ENCODE measurements at places on chromosomes 4 and X.

DNA sequence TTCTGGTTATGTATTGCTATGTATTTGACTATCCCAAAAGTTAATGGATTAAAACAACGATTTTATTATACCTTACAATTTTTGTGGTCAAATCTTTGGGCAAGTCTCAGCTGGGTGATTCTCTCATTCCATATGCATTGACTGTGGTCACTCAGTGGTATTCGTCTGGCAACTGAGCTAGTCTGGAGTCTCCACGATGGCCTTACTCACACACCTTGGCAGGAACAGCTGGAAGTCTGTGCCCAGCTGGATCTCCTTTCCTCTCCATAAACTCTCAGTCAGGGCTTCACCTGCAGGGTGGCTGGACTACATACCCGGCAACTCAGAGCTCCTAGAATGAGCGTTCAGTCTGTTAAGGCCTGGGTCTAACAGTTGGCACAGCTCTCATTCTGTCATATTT, 141.1 kb upstream of the WDFY3 start:
- DNase-seq: no peak

GRCh38 chr4:115107411-115107810, 6.0 kb downstream of the NDST4 start:
- DNase-seq: no peak

- DNase-seq: peak; percentile 56
Observed at GRCh38 chr4:48653217-48654014, 126.7 kb downstream of the FRYL start.

GRCh38 chr4:153765894-153766293, 6.1 kb upstream of the RNF175 start:
- DNase-seq: no peak

- peak; percentile 17 for DNase-seq
Observed at GRCh38 chr4:168421671-168422070, 58.6 kb downstream of the DDX60L start.

- DNase-seq: no peak
Observed at GRCh38 chrX:67718926-67719325, 175.1 kb downstream of the AR start.

DNA sequence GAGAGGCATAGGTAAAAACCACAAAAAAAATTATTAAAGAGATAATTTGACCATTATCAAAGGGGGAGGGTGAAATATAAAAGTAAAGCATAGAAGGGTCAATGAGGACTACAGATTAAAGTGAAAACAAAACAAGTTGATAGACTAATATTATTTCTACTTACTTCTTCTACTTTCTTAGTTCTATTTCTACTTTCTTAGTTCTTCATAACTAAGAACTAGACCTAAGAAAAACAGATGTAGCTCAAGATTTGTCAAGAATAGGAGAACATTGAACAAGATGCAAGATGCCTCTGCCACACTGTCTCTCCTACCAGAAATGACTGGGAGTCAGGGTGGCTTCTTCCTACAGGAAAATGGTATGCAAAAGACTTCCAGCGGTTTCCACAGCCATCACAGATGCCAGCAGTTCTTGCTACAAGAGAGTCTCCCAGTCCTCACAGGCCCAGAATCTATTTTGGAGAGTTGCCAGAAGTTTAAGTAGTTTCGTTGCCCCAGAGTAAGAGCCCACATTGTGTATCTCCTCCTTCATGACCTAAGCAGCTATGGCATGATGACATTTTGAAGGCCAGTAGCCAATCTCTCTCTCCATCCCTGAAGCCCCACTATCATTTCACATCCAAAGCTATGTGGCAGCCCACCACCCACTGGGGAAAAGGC, 42.9 kb upstream of the DDX60 start:
- DNase-seq: no peak

GRCh38 chrX:4035874-4036273, 322.4 kb upstream of the PRKX start:
- DNase-seq: no peak

GRCh38 chr4:164011791-164012190, 517.3 kb downstream of the TMA16 start:
- DNase-seq: no peak

GRCh38 chr4:144176476-144176875, 36.0 kb upstream of the GYPA start:
- no peak for DNase-seq

- no peak for DNase-seq
Observed at GRCh38 chr4:145719752-145720624, 40.0 kb downstream of the C4orf51 start.

- no peak for DNase-seq
Observed at GRCh38 chr4:123217664-123218063, 178.9 kb upstream of the SPRY1 start.

- no peak for DNase-seq
Observed at GRCh38 chr4:160233141-160233540, 1130.3 kb downstream of the RAPGEF2 start.

GRCh38 chr4:6464842-6465588, 7.4 kb downstream of the PPP2R2C start:
- DNase-seq: peak; percentile 5

DNA sequence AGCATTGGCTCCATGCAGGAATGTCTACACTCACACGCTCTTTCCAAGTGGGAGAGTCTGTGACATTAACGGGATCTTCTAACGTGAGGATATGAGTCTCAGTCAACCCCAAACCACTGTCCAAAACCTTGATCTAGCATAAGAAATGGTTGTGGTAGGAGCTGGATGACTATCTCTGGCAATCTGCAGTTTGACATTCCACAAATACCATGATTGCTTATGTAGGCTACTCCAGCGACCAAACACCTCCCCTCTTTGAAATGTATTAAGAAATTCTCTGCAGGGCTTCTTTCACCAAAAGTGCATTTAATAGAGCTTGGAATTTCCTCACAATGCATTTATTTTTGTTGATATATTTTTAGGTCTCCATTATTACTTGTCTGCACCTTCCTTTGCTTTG, 14.1 kb upstream of the STX18 start:
- peak; percentile 95 for DNase-seq

DNA sequence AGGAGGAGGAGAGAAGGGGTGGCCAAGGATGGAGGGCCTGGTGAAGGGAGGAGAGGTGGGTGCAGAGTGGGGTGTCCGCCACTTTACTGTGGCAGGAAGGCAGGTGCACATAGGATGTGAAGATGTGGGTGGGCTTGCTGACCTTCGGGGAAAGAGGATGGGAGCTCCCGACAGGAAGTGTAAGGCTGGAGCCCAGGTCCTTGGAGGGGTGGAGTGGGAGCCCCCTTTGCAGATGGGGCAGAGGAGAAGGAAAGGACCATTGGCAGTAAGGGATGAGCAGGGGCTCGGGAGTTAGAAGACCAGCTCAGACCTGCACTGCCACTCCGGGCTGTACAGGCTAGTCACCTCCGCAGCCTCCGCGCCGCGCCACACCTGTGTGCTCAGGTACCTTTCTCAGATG, 89.5 kb downstream of the EVC start:
- no peak for DNase-seq

- peak; percentile 2 for DNase-seq
Observed at GRCh38 chrX:68719904-68720614, 72.6 kb downstream of the STARD8 start.

DNA sequence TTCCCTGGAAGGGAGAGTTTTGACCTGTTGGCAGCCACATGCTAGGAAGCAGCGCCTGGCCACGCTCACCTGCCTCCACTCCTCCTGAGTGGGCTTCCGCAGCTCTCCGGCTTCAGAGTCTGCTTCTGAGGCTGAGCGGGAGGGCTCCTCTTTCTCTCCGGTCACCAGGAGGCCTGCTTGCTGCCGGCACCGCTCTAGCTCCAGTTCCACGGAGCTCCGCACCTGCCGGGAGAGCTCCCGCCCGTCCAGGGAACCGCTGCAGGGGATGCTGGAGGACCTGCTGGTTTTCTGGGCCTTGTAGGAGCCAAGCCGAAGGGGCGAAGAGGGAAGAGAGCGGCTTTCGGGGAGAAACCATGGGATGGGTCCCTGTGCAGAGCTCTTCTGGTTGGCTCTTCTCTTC, 26.0 kb downstream of the PPEF2 start:
- DNase-seq: no peak

GRCh38 chr4:113398441-113399143, 349.1 kb downstream of the ANK2 start:
- no peak for DNase-seq

GRCh38 chr4:15926486-15926885, 12.1 kb downstream of the FGFBP1 start:
- DNase-seq: peak; percentile 30

DNA sequence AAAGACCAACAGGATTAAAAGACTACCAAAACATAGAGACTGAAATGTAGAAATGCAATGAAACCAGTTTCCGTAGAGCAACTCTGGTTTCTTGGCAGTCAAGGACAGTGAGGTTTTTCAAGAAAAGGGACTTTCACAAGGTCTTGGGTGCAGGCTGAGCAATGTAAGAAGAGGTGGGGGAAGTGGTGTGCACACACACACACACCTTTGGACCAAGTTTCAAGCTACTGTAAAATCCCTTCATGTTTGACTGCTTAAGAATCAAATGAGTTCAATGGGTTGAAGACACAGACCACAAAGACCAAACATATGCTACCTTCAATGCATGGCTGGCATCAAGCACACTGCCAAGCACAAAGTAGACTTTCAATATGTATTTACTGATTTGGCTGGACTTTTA, 17.8 kb upstream of the MCF2 start:
- no peak for DNase-seq

- no peak for DNase-seq
Observed at GRCh38 chr4:22003878-22004277, 55.3 kb upstream of the KCNIP4 start.

- no peak for DNase-seq
Observed at GRCh38 chr4:7387925-7388324, 46.8 kb downstream of the PSAPL1 start.

DNA sequence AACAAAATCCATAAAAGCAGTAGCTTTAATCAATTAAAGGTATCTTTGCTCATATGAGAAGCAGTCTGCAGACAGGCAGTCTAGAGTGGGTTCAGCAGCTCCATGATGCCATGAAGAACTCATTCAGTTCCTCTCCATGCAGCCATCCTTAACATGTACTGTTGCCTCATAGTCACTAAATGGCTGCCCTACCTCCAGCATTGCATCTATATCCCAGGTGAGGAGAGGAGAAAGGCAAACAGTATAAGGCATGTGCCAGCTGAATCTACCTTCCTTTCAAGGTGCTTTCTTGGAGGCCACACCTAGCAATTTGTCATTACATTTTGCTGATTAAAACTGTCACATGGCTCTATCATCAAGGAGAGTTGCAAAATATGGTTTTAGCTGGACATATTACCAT, 13.2 kb downstream of the CFAP99 start:
- DNase-seq: no peak

- DNase-seq: no peak
Observed at GRCh38 chrX:50680990-50681389, 133.0 kb downstream of the SHROOM4 start.

DNA sequence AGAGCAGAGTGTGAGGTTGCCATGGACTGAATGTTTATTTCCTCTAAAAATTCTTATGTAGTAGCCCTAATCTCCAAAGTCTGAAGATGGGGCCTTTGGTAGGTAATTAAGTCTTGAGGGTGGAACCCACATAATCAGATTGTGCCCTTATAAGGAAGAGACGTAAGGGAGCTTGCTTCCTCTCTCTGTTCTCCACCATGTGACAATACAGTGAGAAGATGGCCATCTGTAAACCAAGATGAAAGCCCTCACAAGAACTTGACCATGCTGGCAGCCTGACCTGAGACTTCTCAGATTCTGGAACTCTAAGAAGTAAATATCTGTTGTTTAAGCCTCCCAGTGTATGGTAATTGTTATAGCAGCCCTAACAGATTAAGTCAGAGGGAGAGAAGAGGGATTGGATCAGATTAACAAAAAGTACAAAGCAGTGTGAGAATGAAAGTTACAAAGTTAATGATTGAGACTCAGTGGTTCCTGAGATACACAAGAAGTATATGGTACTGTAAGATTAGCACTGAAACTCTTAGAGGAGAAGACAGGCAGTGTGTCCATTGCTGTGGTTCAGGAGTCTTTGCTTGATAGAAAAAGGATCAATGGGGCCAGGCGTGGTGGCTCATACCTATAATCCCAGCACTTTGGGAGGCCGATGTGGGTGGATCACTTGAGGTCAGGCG, 82.5 kb upstream of the GC start:
- no peak for DNase-seq

GRCh38 chr4:86938771-86939520, 4.1 kb downstream of the AFF1 start:
- DNase-seq: no peak

DNA sequence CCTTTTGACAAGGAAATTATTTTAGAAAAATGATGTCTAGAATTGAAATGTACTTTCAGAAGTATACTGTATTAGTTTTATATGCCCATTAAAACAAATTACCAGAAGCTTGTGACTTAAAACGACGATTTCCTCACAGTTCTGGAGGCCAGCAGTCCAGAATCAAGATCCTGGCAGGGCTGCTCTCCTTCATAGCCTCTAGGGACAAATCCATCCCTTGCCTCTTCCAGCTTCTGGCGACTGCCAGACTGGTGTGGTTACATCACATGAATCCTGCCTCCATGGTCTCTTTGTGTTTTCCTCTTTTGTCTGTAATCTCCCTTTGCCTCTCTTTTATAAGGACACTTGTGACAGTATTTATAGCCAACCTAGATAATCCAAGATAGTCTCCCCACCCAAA, 97.1 kb downstream of the IQCM start:
- DNase-seq: no peak

GRCh38 chr4:82084747-82085146, 289.0 kb downstream of the HNRNPD start:
- no peak for DNase-seq

DNA sequence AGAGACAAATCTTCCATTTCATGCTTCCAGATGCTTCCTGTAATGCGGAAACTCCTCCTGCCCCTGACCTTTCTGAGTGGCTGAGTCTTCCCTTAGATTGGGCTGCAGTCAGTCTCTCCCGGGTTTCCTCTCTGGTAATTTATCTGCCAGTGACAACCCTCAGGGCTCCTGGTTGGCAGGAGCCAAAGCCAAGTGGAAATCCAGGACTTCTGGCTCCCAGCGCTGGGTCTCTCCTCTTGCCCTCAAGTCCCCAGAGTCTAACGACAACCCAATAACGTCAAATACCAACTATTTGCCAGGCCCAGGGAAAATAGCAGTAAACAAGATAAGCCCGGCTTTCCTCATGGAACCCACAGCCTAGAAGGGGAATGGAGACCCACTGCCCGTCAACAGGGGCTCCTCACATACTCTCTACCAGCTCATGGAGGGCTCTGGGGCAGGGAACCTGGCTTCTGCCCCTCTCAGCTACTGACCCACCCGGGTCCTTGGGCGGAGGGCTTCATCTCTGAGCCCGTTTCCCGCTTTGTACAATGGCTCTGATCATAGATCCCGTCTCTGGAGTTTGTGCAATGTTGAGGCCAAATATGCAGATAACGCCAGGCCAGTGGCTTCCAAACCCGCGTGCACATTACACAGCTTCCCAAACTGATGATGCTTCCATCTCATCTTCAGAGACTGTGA, 1.1 kb upstream of the TBC1D14 start:
- DNase-seq: no peak

DNA sequence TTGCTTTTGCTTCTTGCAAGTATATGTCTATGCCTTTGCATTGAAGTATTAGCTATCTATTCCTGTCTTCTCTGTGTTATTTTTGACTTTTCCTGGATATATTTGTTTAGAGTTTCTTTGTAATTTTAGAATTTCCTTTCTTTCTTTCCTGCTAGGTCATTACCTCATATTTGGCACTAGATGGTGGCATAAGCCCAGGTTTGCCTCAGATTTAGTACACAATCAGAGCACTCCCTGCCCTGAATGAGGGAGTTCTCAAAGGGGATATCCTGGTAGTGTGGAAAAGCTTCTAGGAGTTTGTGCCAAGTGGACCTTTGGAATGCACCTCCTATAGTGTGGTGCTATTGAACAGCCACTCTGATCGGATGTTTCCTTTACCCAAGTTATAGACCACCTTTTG, 181.6 kb downstream of the UGT8 start:
- peak; percentile 34 for DNase-seq
